ENCODE measurements at places on chromosomes 4 and X.

- no peak for DNase-seq
Observed at GRCh38 chrX:580030-580429, 50.6 kb upstream of the SHOX start.

- no peak for DNase-seq
Observed at GRCh38 chr4:86329431-86329830, 30.4 kb downstream of the MAPK10 start.

- no peak for DNase-seq
Observed at GRCh38 chr4:22988526-22988925, 295.8 kb downstream of the GBA3 start.

GRCh38 chr4:141851246-141851891, 215.0 kb downstream of the IL15 start:
- no peak for DNase-seq

- no peak for DNase-seq
Observed at GRCh38 chr4:163063891-163064290, 102.8 kb downstream of the NAF1 start.

DNA sequence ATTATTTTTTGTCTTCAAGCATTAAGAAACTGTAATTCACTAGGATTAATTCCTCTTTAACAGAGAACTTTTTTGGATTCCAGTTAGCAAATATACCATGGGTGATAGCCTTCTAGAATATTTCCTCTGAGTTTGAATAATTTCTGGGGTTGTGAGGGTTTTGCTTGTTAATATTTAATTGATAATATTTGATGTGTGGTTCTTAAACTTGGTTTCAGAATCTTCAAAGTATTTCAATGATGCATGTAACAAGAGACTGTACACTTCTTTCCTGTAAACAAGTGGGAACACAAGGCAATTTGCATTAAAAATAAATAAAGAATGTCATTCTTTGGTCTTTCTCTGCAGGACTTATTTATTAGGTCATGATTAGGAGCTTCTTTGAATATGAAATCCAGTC, 9.5 kb upstream of the C4orf51 start:
- DNase-seq = no peak

Data from stimulated activated CD4-positive, alpha-beta T cell treated with anti-CD3 and anti-CD28 coated beads, Interleukin-15, amount 100 ng/mL, for 24 hours (primary cell).